ENCODE measurements at places on chromosomes 7 and 10.

DNA sequence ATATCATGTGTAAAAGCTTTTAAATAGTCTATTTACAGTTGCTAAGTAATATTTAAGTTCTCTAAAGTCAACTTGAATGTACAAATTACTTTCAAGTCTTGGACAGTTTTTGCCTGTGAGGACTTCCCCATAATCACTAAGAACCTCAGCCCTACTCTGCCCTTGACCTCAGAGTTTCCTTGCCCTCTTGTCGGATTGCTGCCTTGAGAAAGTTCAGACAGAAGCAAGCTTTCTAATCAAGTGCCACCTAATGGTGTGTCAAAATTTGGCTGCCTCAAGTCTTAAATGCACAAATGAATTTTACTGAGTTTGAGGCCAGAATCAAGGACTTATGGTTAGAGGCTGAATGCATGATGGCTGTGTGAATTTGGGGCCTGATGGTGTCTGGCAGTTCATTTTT, 88.3 kb upstream of the KAT6B start:
- peaks cover 16% of the 10 kb centered on the region for H3K4me1 ChIP-seq
- H3K27ac ChIP-seq, result peak overlapping the region; percentile 74
- H3K4me3 ChIP-seq, result peak overlapping the region; percentile 60
- no peaks in the 10 kb centered on the region for H3K36me3 ChIP-seq
- H3K27me3 ChIP-seq, result peaks cover 5% of the 10 kb centered on the region

- no peak overlapping the region for H3K27ac ChIP-seq
- H3K4me3 ChIP-seq, result no peak overlapping the region
- peaks cover 29% of the 10 kb centered on the region for H3K4me1 ChIP-seq
Observed at GRCh38 chr7:144821067-144821466, 14.8 kb downstream of the TPK1 start.

GRCh38 chr7:2205036-2205780, 27.5 kb downstream of the MAD1L1 start:
- H3K4me3 ChIP-seq, result no peak overlapping the region
- no peak for DNase-seq
- H3K4me1 ChIP-seq, result peaks cover 7% of the 10 kb centered on the region
- H3K27ac ChIP-seq, result no peak overlapping the region
- H3K36me3 ChIP-seq, result peaks cover 13% of the 10 kb centered on the region

- no peaks in the 10 kb centered on the region for H3K4me1 ChIP-seq
- no peak for DNase-seq
- peaks cover 45% of the 10 kb centered on the region for H3K27me3 ChIP-seq
- H3K36me3 ChIP-seq, result no peaks in the 10 kb centered on the region
- H3K27ac ChIP-seq, result no peak overlapping the region
Observed at GRCh38 chr10:30384701-30385201, 35.7 kb upstream of the MTPAP start.

DNA sequence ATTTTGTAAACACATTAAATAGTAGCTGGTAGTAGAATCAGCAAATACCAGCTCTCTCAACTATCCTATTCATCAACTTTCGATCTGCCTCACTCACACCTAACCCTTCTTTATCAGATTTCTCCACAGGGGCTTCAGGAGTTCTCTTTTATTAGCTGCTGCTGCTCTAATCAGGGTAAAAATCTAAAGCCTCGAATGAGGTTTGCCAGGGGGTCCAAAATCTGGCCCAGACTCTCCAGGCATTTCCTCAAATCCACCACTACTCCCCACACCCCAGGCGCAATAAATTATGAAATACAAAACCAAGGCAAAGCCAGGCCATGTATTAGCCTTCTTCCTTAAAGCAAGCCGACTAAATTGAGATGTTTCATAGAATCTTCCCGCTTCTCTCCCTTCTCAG, 2.3 kb downstream of the RNF216 start:
- H3K4me1 ChIP-seq, result peaks cover 41% of the 10 kb centered on the region
- H3K27ac ChIP-seq, result peak overlapping the region; percentile 49
- H3K27me3 ChIP-seq, result no peaks in the 10 kb centered on the region
- H3K4me3 ChIP-seq, result peak overlapping the region; percentile 47

DNA sequence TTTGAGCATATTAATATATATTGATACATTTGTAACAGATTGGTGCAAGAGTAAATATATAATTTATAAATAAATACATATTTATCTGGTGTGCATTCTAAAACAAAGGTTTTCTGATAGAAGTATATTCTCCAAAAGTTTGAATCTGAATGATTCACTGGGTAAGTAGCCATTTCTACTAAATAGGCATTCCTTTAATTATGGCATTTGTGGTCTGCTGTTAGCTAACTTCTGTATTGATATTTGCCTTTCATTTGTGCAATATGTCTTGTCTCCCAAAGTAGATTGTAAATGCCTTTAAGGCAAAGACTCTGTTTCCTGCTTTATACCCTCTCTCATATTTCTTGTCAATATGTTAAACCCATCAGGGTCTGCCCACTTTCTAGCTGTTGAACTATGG, 11.1 kb upstream of the ARID5B start:
- no peak overlapping the region for H3K4me3 ChIP-seq
- DNase-seq, result no peak
- H3K27ac ChIP-seq, result no peak overlapping the region
- no peaks in the 10 kb centered on the region for H3K4me1 ChIP-seq

- no peaks in the 10 kb centered on the region for H3K36me3 ChIP-seq
- no peak for DNase-seq
Observed at GRCh38 chr10:28774051-28774995, 97.0 kb downstream of the BAMBI start.

DNA sequence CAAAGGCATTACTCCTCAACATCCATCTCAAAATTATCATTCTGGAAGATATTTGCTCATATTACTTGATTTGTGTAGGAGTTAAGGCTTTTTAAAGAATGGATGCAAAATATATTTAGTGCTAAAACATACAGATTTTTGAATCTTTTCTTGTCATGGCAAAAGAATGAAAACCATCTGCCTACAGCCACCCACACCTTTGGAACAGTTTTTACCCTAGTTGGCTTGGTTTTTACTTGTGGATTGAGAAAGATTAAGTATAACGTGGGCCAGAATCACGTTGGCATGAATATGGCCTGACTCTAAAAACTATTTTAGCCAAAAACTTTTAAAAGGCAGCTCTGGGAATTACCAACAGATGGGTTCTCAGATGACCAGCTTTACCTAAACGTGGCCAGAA, 128.2 kb downstream of the SPAG6 start:
- peaks cover 10% of the 10 kb centered on the region for H3K36me3 ChIP-seq
- H3K27me3 ChIP-seq, result peaks cover 52% of the 10 kb centered on the region
- peaks cover 7% of the 10 kb centered on the region for H3K4me1 ChIP-seq
- no peak for DNase-seq
- H3K4me3 ChIP-seq, result no peak overlapping the region
- H3K27ac ChIP-seq, result no peak overlapping the region

DNA sequence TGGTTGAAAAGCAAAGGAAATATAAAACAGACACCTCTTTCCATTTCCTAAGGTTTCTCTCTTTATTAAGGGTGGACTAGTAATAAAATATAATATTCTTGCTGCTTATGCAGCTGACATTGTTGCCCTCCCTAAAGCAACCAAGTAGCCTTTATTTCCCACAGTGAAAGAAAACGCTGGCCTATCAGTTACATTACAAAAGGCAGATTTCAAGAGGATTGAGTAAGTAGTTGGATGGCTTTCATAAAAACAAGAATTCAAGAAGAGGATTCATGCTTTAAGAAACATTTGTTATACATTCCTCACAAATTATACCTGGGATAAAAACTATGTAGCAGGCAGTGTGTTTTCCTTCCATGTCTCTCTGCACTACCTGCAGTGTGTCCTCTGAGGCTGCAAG, 154.4 kb upstream of the LANCL2 start:
- no peak overlapping the region for H3K27ac ChIP-seq
- H3K27me3 ChIP-seq, result peaks cover 44% of the 10 kb centered on the region
- DNase-seq, result no peak
- H3K4me1 ChIP-seq, result no peaks in the 10 kb centered on the region
- no peak overlapping the region for H3K4me3 ChIP-seq
- no peaks in the 10 kb centered on the region for H3K36me3 ChIP-seq

DNA sequence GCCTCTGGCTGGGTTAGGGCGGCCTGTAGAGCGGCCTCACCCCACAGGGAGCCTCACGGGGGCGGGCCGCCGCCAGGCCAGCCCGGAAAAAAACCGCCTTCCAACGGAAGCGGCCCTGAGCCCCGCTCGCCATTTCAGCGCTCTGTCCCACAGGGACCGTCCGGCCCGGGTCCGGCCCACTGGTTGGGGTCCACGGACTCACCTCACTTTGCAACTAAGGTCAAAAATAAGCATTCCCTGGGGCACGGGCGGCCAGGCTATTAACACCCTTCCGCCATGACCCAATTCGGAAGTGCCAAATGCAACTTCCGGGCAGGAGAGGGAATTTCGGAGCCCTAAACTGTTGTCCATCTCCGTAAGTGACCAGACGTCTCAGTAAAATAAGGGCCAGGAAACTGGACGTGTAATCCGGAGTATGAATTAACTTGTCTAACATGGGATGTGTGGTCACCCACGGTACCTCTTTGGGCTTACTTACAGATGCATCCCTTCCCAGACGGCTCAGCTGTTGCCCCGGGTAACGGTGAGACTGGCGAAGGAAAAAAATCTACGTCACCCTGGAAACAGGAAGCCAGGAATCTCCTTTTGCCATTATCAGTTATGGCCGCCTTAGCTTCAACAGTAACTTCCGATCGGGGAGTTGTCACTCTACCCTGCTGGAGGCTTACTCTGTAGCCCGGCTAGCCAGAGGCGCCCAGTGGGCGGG, at the start of gene BBIP1:
Gene BBIP1 (minus strand): TSS at position 538 of the 706 bp plus-strand sequence. CDS start 1,023 bp downstream, outside the sequence.
- H3K4me3 ChIP-seq, result peak within 1 kb of the TSS; percentile 99
- H3K27ac ChIP-seq, result peak within 1 kb of the TSS; percentile 100
- H3K36me3 ChIP-seq, result peaks cover 36% of the 10 kb centered on the region
- H3K27me3 ChIP-seq, result no peaks in the 10 kb centered on the region
- no peak for DNase-seq

GRCh38 chr10:69456880-69457693, 5.8 kb downstream of the TSPAN15 start:
- peaks cover 1% of the 10 kb centered on the region for H3K4me1 ChIP-seq
- H3K36me3 ChIP-seq, result peaks cover 5% of the 10 kb centered on the region
- no peak for DNase-seq
- H3K4me3 ChIP-seq, result no peak overlapping the region

GRCh38 chr7:107064255-107064654, 19.8 kb downstream of the PRKAR2B start:
- H3K4me3 ChIP-seq, result no peak overlapping the region
- H3K4me1 ChIP-seq, result no peaks in the 10 kb centered on the region
- H3K27me3 ChIP-seq, result peaks cover 23% of the 10 kb centered on the region
- DNase-seq, result no peak
- peaks cover 3% of the 10 kb centered on the region for H3K36me3 ChIP-seq

- H3K4me1 ChIP-seq, result peaks cover 28% of the 10 kb centered on the region
- peak overlapping the region; percentile 17 for H3K4me3 ChIP-seq
- peaks cover 7% of the 10 kb centered on the region for H3K36me3 ChIP-seq
Observed at GRCh38 chr10:50336140-50336539, 84.8 kb upstream of the ASAH2 start.

GRCh38 chr7:150755473-150756099, 18.4 kb downstream of the GIMAP5 start:
- H3K27me3 ChIP-seq, result no peaks in the 10 kb centered on the region
- peak; percentile 58 for DNase-seq
- peaks cover 44% of the 10 kb centered on the region for H3K4me1 ChIP-seq
- peak overlapping the region; percentile 59 for H3K4me3 ChIP-seq

DNA sequence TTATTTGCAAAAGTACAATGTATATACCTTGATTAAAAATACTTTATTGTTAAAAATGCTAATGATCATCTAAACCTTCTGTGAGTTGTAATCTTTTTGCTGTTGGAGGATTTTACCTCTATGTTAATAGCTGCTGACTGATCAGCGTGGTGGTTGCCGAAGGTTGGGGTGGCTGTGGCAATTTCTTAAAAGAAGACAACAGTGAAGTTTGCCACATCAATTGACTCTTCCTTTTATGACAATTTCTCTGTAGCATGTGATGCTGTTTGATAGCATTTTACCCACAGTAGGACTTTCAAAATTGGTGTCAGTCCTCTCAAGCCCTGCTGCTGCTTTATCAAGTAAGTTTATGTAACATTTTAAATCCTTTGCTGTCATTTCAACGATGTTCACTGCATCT, 16.9 kb upstream of the ENTPD1 start:
- no peak overlapping the region for H3K27ac ChIP-seq
- H3K27me3 ChIP-seq, result peaks cover 18% of the 10 kb centered on the region
- H3K36me3 ChIP-seq, result no peaks in the 10 kb centered on the region
- no peaks in the 10 kb centered on the region for H3K4me1 ChIP-seq

DNA sequence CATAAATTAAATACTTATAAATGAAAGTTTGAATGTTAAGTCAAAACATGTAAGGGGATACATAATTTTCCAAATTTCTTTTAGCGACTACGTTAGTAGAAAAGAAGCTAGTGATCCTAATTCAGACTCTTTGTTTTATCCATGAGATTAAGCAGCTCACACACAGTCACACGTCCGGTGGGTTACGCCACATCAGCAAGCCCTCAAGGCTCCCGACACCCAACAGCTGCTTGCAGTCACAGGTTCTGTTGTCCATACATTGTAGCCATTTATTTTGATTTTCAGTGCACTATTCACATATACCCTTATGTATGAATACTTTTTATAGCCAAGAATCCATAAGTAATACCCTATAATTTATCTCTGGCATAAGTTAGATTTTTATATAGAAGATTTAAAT, 39.5 kb downstream of the XRCC2 start:
- no peak overlapping the region for H3K4me3 ChIP-seq
- H3K27ac ChIP-seq, result no peak overlapping the region
- peaks cover 14% of the 10 kb centered on the region for H3K27me3 ChIP-seq
- no peaks in the 10 kb centered on the region for H3K4me1 ChIP-seq
- DNase-seq, result no peak
- H3K36me3 ChIP-seq, result no peaks in the 10 kb centered on the region

- no peak for DNase-seq
- no peak overlapping the region for H3K4me3 ChIP-seq
- H3K27ac ChIP-seq, result no peak overlapping the region
- no peaks in the 10 kb centered on the region for H3K36me3 ChIP-seq
Observed at GRCh38 chr7:47882635-47883034, 65.6 kb downstream of the PKD1L1 start.

GRCh38 chr10:43943818-43944360, 295.2 kb upstream of the ZNF32 start:
- H3K27me3 ChIP-seq, result peaks cover 13% of the 10 kb centered on the region
- no peak overlapping the region for H3K27ac ChIP-seq
- H3K4me1 ChIP-seq, result peaks cover 25% of the 10 kb centered on the region
- no peak overlapping the region for H3K4me3 ChIP-seq
- DNase-seq, result no peak

DNA sequence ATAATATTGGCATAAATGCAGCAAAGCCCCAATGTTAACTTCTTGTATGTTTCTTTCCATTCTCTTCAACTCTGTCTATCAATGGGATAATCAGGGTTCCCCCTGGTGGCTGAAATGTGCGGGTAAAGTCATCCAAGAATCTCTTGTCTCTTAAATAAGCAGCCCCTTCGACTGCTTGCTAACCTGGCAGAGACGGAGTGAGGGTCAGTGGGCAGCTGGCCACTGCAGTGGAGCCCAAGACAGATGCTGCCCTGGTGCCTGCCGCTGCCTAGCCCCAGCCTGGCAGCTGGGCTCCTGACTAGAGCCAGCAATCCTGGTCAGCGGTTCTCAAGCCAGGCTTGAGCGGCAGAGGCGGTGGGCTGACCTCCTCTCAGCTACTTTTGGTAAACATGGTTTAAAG, 248.9 kb downstream of the COBL start:
- no peak overlapping the region for H3K27ac ChIP-seq
- H3K27me3 ChIP-seq, result no peaks in the 10 kb centered on the region
- H3K36me3 ChIP-seq, result no peaks in the 10 kb centered on the region
- no peak overlapping the region for H3K4me3 ChIP-seq
- H3K4me1 ChIP-seq, result no peaks in the 10 kb centered on the region
